ENCODE measurements at places on chromosomes 5 and 9.

DNA sequence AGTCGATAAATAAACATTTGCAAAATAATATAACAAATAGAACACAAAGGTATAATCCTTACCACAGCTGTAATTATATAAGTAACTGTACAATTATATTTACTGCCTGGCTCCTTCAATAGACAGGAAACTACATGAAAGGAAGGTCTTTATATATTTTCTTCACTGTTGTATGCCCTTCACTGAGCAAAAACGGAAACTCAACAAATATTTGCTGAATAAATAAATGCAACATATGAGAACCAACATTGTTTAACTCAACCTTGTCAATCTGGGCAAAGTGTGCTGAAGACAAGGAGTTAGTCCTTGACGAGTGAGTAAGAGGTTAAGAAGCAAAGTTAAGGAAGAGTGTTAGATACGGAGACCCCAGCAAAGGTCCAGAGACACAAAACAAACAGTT lies 22.6 kb downstream of the PSMD5 start:
- no peak for DNase-seq

DNA sequence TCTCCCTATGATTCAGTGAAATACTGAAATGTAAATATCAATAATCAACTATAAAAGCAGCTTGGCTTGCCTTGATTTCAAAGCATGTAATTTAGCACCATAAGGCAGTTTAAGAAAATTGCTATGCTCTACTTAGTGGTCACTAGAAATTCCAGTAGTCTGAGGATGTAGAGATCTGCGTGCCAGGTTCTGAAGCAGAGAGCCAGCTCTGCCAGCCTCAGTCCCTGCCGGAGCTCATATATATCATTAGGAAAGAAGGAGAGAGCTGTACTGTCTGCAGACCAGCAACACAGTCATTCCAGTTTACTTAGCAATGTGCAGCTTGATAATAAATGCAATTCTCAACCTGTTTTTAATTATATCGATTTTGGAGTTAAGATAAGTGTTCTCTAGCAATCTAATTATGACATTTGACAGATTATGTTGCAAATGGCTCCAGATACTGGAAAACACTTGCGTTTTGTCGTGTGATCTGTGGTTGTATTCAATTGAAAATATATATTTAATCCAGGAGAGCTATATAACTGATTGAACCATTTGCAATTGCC lies 540.5 kb downstream of the CTNND2 start:
- no peak for DNase-seq

DNA sequence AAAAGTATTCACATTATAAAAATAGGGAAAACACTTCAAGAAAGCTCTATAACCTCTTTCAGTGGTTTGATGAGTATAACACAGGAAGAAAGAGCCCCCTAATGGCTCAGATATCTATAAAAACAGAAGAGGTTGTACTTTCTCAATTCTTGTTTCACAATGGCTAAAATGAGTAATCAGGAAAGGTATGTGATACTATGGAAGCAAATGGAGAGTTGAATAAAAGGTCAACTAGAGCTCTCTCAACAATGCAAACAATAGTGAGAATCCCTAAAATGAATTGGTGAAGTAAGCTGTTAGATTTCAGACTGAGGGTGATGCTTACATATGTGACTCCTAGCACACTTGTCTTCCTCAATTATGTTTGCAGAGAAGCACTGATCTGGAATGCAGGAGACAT lies 584.6 kb upstream of the CDH18 start:
- peak; percentile 2 for DNase-seq

GRCh38 chr9:108889649-108890067 lies 27.6 kb downstream of the ACTL7A start:
- peak; percentile 43 for DNase-seq

- no peak for DNase-seq
Measured at GRCh38 chr9:79220251-79220650, 351.5 kb upstream of the TLE4 start.

- DNase-seq, result no peak
Measured at GRCh38 chr5:41929035-41929434, 4.0 kb downstream of the FBXO4 start.

GRCh38 chr5:151106043-151106442 lies 25.2 kb upstream of the TNIP1 start:
- DNase-seq, result peak; percentile 41
